ENCODE measurements at places on chromosomes 2 and 18. TPM values are rescaled to one million over a fixed set of nuclear protein-coding genes. Genes with fewer than 3 reads are reported as not detected.

DNA sequence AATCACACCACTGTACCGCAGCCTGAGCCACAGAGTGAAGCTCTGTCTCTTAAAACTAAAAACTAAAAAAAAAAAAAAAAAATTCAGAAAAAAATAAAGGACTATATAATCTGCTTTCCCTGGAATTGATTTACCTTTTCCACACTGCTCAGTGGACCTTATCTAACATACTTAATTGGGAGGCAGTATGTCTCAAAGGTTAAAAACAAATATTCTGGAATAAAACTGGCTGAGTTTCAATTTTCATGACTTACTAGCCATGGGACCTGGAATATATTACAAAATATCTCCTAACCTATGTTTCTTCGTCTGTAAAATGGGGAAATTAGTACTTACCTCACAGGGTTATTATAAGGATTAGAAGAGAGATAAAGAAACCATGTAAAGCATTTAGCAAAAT lies 11.8 kb downstream of the NCKAP1 start:
- no peak for DNase-seq

GRCh38 chr2:205556357-205556756 lies 125.9 kb upstream of the NRP2 start:
- no peak for DNase-seq

DNA sequence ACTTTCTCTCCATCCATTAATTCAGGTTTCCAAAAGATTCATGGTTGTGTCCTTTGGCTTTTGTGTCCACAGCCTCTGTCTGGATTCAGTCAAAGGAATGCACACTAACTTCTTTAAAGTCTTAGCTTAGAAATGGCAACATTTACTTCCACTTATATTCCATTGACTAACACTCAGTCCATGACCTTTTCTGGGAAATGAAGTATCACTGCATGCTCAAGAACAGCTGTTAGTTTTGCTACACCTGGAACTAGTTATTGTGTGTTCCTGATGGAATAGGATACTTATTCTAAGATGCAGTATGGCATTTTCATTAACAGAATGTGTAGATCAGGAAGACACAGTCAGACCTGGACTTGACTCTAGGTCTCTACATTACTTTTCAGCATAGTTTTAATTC lies 88.8 kb downstream of the KYNU start:
- no peak for DNase-seq

DNA sequence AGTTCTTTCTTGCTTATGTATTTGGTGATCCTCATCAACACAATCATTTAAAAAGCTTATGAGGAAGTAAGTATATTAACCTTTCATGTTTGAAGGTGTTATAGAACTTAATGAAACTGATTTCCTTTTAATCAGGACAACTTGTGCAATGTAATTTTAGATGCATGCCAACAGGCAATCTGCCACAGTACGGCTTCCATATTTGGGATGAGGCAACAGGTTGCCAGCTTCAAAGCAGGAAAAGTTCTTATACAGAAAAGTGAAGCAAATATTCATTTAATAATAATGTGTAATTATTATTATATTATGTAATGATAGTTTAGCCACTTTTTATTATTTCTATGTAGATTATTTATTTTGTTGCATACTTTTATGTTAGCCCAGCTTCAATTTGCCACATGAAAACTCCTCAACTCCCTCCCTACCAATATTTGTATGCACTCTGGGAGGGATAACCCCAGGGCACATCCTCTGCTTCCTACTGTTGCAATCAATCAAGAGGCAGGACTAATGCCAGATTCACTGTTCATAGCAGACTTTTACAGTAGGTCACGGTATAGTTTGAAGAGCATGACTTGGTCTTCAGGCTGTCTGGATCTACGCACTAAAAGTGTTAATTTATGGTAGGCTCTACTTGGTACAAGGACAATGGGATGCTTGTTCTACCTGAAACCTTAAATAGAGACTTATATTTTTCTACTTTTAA lies 277.2 kb downstream of the AGPS start:
- no peak for DNase-seq

SEPTIN10 gene
- 86.8 TPM for total RNA-seq

CNDP1 gene
- total RNA-seq = 0.11 TPM

FOXD4L1 gene
- 0.09 TPM for total RNA-seq

Measured in WTC11 (cell line).